HS-5 (cell line): ENCODE measurements at places on chromosomes 3 and 15.

DNA sequence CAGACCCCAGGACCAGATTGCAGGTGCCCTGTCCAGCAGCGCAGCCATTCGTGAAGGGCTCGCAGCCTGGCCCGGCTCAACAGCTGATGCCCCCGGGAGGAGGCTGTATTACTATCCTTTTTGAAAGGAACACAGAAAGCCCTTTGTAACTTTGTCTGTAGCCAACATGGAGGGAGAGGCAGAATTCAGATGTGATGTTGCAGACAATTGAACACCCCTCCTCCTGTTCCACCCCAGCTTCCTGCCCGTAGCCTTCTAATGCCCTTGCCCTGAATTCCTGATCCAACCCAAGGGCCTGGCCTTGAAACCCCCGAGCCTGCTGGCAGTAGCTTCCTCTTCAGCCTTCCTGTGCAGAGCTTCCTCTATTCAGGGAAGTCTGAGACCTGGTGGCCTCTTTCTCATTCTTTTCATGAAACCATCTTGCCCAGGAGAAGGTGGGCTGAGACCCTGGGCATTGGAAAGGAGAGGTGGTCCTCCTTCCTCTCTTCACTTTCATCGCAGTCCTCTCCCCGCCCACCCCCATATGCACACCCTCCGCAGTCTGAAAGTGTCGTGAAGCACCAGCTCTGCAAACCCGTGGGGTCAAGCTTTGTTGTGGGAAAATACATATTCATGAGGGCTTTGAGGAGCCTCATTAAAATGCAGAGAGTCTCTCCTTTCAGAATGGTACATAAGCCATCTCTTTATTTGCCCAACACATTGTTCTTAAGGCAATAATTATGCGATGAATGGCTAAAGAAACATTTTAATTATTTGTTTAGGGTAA lies 109.2 kb downstream of the APBA2 start:
- DNase-seq = no peak

DNA sequence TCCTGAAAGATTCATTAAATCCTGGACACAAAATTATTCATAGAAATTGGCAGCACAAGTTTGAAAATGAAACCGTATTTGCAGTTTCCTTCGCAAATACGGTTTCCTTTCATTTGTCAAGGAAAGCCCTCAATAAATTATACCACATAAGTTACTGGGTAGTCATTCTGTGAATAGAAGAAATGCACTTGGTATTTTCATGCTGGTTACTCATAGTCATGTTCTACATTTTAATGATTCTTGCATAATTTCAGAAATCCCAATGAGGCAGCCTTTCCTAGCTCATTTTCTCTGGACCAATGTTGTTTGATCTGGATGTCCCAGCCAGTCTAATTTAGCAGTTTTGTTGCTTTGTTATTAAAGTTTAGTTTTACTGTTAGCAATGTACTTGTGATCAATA lies 43.2 kb downstream of the MINAR1 start:
- peak; percentile 34 for DNase-seq

DNA sequence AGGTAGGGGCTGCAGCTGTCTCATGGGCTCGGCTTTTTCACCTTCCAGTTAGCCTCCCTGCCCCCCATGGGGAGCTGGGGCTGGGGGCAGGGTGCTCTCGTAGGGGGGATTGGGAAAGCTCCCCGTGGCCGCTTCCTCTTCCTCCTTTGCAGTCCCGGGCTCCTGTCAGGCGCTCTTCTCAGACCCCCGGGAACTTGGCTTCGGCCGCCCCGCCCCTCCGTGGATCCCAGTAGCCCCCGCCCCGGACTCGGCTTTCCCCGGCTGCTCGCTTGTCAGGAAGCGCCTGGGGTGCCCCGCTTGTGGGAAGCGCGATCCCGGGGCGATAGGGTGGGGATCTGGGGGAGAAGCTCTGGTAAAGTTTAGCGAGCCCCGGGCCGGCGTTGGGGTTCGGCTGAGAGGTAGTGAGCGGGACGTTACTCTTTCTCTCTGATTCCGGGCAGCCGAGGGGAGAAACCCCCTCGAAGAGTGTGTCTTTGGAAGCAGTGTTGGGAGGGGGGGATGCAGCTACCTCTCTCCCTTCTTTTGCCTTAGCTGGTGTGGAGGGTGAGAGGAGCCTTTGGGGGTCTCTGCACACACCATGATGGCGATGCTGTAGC lies 611 bp downstream of the PIAS1 start:
- no peak for DNase-seq

DNA sequence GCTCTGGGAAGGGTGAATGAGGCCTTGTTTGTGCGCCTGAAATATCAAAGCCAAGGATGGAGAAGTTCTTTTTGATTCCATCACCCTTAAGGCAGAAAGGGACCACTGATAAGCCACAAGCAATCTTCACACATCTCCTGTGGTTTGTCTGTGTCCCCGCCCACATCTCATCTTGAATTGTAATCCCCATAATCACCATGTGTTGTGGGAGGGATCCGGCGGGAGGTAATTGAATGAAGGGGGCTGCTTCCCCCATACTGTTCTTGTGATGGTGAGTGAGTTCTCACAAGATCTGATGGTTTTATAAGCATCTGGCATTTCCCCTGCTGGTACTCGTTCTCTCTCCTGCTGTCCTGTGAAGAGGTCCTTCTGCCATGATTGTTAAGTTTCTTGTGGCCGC lies 329.6 kb upstream of the RGMA start:
- DNase-seq = no peak

DNA sequence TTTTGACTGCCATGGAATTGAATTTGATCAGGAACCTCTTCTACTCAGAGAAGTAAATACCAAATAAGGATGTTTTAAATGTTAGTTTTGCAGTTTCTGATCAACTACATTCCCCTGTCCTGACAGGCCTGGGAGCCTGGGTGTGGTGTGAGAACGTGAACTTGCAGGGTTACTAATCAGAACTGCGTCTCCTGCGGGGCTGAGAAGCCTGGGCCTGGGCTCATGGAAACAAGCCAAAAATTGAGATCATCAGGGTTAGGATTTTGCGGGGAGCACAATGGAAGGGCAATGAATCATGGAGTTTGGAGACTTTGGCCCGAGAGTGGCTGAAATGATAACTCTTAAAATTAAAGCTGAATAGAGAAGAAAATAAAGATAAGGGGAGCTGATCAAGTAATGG lies 47.8 kb upstream of the C3orf70 start:
- DNase-seq = peak; percentile 45

- DNase-seq = no peak
These were observed 3.9 kb upstream of the SH3GL3 start for GRCh38 chr15:83443076-83443847.

GRCh38 chr15:95300958-95301357 lies 1029.5 kb upstream of the NR2F2 start:
- DNase-seq = peak; percentile 28

DNA sequence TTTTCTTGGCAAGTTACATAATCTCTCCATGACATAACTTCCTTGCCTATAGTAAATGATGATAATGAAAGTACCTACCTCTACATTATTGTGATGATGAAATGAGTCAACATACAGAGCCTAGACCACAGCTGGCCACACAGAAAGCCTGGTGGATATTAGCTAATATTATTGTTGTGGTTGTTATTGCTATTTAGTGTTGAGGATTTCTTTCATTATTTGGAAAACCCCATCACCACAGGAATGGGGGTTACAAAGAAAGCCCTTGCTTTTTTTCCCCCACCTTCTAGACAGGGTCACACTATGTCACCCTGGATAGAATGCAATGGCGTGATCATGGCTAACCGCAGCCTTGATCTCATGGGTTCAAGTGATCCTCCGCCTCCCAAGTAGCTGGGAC lies 125.0 kb downstream of the PDZRN3 start:
- no peak for DNase-seq

DNA sequence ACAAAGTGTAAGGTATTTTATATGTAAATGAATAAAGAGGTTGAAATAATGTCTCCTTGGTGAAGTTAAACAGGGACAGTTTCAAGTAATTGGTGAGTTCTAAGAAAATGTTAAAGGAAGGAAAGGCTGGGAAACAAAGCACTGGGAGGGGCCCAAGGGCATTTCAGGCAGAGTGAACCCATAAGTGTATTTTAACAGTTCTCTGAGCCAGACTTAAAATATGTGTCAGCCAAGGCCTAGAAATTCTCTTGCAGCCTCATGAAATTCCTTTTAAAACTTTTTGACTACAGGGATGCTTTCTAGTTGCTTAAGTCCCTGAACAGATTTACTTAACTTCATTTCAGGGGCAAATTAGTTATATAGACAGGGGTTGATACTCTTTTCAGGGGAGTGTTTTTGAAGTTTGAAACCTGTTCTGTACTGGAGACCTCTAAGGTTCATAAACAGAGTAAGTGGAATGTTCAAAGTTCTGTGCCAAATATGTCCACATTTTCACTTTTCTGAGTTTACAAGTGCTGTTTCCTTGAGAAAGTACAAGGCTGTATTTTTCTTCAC lies 77.6 kb downstream of the GALK2 start:
- no peak for DNase-seq

DNA sequence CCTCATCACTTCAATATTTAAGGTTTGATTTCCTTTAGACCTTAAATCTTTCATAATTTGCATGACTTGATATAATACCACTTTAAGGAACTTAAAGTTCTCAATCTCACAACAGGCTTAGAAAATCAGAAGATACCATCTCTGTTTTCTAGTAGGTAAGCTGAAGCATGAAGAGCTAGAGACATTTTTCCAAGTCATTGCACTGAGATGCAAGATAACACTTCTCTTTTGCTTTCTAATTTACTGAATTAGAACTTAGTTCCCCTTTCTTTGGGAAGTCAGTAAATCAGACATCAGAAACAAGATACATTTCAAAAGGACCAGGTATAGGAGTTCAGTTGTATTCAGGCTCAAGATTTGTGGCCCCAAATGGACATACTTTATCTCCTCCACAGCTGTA lies 79.7 kb downstream of the DZIP3 start:
- DNase-seq = no peak

DNA sequence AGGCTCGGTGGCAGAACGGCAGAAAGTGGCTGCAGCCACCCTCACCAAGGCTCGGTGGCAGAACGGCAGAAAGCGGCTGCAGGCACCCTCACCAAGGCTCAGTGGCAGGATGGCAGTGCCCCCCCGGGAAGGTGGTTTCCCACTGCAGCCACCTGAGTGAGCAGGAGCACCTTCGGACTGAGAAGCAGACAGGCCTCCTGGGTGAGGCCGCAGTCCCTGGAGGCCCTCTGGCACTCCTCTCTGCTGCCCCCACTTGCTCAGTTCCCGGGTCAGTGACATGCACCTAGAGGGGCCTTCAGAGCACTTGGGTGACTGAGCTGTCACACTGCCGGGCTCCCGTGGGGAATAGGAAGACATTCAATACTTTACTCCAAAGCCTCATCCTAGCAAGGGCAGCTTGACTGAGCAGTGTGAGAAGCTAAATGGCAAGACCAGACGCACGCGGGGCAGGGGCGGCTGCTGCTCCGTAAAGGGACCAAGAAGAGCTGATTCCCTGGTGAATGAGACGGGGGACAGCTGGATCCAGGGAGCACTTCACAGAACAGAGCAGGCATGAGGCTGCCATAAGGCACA lies 62.7 kb downstream of the PCSK6 start:
- no peak for DNase-seq

GRCh38 chr3:111761309-111761795 lies 97.7 kb upstream of the PHLDB2 start:
- DNase-seq = peak; percentile 66

GRCh38 chr3:194930377-194931204 lies 244.9 kb downstream of the FAM43A start:
- peak; percentile 65 for DNase-seq

DNA sequence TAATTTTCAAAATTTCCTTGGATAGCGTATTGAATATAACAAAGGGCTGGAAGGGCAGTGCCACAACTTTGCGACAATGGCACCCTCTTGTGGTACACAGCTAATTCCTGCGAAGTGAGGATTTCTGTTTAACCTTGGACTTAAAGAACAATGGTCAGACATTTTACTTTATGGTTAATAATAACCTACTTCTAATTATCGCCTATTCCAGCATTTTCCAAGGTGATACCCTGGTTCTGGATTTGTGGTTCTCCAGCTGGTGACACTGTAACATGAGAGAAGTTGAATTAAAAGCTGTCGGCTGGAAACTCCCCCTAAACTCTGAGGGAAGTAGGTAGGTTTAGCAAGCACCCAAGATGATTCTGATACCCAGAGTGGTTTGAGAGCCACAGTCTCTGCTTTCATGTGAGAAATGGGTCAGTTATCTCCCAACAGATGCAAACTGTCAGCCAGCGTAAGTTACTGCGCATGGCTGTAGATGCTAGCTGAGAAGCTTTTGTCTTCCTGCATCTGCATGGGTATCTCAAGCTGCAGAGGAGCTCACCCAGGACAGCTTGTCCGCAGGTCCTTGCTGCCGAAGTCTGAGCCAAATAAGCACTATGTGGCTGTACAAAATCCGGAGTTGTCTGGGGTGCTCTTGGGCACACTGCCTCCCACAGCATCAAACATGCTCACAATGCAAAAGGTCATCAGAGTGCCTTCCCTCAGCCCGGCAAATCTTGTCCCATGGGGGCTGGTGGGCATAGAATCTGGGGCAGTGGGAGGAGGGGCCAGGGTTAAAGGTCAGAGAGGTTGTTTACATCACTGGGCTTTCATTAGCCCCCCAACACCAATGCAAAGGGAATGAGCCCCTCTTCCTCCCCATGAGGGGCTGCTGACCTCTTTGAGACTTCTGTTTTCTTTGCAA lies 6.6 kb upstream of the CHSY1 start:
- no peak for DNase-seq

DNA sequence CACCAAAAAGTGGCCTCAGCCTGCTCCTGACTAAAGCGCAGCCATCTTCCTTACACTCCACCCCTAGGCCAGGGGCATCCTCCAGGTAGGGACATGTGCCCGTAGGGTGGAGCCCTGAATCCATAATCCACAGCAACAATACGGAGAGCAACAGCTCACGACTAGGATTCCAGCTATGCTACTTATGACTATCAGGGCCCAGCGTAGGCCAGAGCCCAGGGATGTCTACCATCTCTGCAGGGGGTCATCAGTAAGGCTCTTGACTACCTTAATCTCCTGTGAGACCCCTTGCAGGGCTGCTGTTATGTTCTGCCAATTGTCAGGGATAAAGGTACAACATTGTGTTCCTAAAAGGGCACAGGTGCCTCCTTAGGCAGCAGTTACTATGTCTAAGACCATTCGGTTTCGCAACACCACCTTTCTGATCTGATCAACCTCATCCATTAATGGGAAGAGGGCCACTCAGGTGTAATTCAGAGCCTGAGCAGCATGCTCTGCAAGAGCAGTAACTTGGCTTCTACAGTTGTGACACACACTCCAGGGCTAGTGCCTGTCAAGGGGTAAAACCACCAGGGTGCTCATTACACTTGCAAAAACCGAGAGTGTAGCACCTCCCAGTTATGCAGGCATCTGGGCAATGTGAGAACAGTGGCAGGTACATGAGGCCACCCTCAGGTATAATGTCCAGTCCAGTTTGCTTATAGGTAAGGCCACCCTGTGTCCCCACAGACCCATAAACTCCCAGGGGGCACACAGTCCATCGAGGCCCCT lies 11.0 kb downstream of the CCRL2 start:
- DNase-seq = no peak

- DNase-seq = no peak
These were observed 25.6 kb upstream of the LARS2 start for GRCh38 chr3:45362758-45363157.

DNA sequence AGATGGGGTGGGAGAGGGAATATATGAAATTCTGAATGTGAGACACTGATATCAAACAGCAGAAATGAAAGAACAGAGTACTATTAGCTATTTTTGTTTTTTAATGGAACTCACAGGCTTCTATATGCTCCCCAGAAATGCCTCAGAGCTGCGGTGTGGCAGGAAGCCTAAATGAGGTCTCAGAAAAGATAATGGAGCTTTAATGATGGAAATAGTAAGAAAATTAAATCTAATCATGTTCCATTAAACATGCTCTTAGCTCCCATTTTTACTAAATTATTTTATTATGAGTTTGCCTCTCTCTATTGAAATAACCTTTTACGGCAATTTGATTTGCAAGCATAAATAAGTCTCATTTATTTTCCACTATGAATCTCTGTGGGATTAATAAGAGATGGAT lies 378.9 kb downstream of the ULK4 start:
- DNase-seq = no peak

- peak; percentile 88 for DNase-seq
These were observed 8.3 kb downstream of the LMCD1 start for GRCh38 chr3:8509961-8510360.
